GM12864 (cell line): ENCODE measurements at places on chromosomes 7 and 10.

DNA sequence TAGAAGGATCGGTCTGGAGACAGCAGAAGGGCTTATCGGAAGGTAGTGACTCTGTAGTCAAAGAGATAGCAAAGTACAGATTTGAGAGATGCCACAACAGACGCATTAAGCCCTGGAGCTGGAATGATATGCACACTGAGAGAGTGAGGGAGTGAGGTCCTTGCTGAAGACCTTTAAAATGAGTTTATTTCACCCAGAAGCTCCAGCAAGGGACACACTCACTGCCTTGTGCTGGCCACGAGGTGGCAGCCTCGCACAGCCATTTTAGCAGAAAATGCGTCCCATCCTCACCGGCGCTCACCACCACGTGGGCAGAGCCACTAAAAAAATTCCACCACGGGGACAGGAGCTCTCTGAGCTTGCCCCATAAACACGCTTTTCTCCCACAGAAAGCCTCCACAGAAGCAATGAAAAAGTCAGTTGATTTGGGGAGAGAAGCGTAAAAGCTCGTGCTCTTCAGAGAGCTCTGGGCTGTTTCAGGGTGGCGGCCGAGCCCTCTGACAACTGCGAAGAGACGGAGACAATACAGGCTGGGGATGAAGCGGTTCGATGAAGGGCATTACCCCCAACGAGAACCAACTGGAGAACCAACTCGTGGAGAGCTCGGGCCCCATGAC, 163.0 kb upstream of the KLF14 start:
- no peak for DNase-seq

GRCh38 chr7:68245688-68246087, 1249.1 kb downstream of the TYW1 start:
- DNase-seq, result no peak

GRCh38 chr7:94913391-94913790, 6.0 kb downstream of the PPP1R9A start:
- DNase-seq, result no peak

- DNase-seq, result no peak
Observed at GRCh38 chr7:36792421-36792820, 68.1 kb upstream of the AOAH start.

DNA sequence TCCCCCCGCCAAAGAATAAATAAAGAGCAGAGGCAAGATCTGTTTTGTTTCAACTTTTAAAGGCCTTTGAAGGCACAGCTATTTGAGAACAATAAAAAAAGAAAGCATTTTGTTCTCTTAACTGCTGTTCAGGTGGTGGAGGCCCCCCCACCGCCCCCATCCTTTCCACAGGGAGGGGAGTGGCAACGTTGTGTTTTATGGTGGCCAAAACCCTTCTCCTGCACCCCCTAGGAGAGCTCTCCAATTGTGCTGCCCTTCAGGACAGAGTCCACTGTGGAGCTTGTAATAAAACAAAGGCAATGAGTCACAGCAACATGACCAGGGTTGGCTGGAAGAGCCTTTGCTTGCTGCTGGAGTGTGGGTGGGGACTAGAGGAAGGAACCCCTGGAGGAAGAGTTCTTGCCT, 987.9 kb downstream of the KCNMA1 start:
- DNase-seq, result no peak

DNA sequence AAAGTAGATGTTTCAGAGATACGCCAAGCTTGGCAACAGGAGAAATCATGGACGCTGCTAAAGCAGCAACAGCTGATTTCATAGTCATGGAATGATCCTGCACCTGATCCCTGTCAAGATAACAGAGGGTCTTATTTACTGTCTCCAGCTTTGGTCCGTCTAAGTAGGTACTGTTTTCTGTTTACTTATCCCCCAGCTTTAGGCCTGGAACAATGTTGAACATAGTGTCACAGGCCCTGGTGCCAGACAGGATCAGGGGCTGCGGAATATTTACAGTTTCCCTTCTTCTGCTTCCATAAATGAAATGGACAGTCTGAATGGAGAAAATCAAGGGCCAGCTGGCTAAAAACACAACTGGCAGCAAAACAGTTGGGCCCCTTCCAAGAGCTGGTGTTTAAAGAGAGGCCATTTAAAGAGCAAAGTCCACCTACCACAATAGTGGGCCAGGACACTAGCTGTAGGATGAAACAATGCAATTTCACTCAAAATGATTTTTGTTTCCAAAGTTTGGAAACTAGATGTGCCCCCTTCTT, 2.9 kb downstream of the GPR37 start:
- no peak for DNase-seq

GRCh38 chr7:22348379-22348778, 8.6 kb downstream of the RAPGEF5 start:
- DNase-seq, result no peak

GRCh38 chr7:7554649-7555575, 11.8 kb upstream of the MIOS start:
- no peak for DNase-seq

DNA sequence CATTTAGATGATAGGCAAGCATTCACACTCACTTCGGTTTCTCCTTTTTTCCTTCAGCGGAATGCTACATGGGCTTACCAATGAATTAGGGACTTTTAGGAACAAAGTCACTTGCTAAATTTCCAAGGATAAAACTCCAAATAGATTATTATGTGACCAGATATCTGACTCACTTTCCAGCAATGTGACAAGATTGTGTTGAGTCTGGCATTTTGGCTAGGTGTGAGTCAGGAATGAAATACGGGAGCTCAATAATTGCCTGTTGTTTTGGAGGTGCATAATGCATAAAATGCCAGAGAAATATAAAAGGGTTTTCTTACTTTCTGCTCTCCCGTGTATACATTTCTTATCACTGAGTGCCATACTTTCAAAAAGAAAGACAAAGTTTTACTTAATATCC, 721.1 kb downstream of the KCNMA1 start:
- no peak for DNase-seq

- DNase-seq, result no peak
Observed at GRCh38 chr10:101776161-101776817, 375 bp upstream of the FGF8 start.
